Lung (tissue), 17 donors: ENCODE measurements at places on chromosomes 4 and X. TPM values are rescaled to one million over a fixed set of nuclear protein-coding genes. Genes with fewer than 3 reads are reported as not detected.

Gene SRPX2
- total RNA-seq = 13.6 TPM

- no peaks in the 10 kb centered on the region for H3K36me3 ChIP-seq
- H3K27ac ChIP-seq = peak overlapping the region; percentile 36
- peaks cover 10% of the 10 kb centered on the region for H3K4me1 ChIP-seq
- no peaks in the 10 kb centered on the region for H3K27me3 ChIP-seq
Observed at GRCh38 chr4:170025523-170026252, 507 bp downstream of the MFAP3L start.

- no peaks in the 10 kb centered on the region for H3K4me1 ChIP-seq
- no peaks in the 10 kb centered on the region for H3K36me3 ChIP-seq
- no peak overlapping the region for H3K27ac ChIP-seq
- H3K4me3 ChIP-seq = no peak overlapping the region
- no peaks in the 10 kb centered on the region for H3K27me3 ChIP-seq
- DNase-seq = no peak
Observed at GRCh38 chrX:43853225-43853828, 28.9 kb downstream of the MAOB start.

Gene BEX1
- total RNA-seq = 0.89 TPM

- no peak overlapping the region for H3K4me3 ChIP-seq
- H3K4me1 ChIP-seq = no peaks in the 10 kb centered on the region
- no peak for DNase-seq
- no peaks in the 10 kb centered on the region for H3K27me3 ChIP-seq
- H3K27ac ChIP-seq = no peak overlapping the region
Observed at GRCh38 chr4:10158333-10158942, 41.8 kb upstream of the WDR1 start.

Gene SULT1B1
- 4.7 TPM for total RNA-seq

DNA sequence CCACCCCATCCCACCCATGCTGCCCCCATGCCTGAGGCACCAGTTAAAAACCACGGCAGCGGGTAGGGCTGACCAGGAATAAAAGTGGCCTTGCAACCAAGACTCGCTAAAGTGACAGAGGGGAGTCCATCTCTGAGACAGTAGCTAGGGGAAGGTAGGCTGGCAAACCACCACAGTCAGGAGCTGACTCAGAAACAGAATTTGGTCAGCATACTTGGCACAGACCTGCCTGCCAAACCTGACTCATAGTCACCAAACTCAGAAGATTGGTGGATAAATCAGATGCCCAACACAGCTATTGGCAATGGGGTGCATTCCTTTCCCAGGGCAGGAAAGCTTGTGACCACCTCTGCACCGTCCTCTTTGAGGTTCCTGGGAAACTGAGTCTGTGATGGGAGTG, 193.8 kb downstream of the BCOR start:
- no peak overlapping the region for H3K4me3 ChIP-seq
- H3K4me1 ChIP-seq = peaks cover 7% of the 10 kb centered on the region
- DNase-seq = no peak
- H3K27ac ChIP-seq = no peak overlapping the region

Gene VEGFD
- total RNA-seq = 15.6 TPM

DNA sequence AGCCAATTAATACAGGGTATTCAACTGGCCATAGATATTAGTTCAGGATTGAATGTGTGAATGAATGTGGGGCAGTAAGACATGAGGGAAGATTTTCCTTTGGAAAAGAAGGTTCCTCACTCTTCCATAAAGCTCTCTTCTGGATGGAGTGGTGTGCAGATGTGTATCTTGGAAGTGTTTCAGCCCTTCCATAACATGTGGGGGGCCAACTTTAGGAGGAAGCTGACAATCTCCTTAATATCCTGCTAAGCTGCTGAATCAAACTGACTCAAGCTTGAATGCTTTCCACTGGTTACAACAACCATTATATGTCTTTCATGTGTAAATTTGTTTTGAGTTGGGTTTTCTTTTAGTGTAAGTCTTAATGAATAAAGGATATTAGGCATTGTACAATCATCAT, 40.3 kb downstream of the FANCB start:
- H3K36me3 ChIP-seq = no peaks in the 10 kb centered on the region
- no peak overlapping the region for H3K27ac ChIP-seq
- H3K27me3 ChIP-seq = no peaks in the 10 kb centered on the region
- DNase-seq = no peak
- H3K4me3 ChIP-seq = no peak overlapping the region

DNA sequence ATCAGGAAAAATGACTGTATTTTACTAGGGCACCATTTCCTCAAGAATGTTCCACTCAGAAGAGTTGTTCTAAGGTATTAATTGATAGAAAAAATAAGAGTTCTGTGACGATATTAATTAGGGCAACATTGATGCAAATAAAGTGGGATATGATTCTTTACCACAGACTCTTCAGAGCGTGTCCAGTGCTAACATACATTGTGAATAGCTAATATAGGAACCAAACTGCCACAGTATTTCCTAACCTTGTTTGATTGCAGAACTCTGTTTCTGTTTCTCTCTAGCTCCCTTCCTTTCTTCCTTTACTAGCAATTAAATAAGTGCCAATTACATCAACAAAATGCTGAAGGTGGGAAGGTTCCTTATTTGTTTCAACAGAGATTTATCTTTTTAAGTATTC, 154.1 kb upstream of the CPEB2 start:
- DNase-seq = no peak
- H3K36me3 ChIP-seq = no peaks in the 10 kb centered on the region
- no peak overlapping the region for H3K27ac ChIP-seq
- H3K27me3 ChIP-seq = no peaks in the 10 kb centered on the region
- H3K4me1 ChIP-seq = peaks cover 3% of the 10 kb centered on the region
- H3K4me3 ChIP-seq = no peak overlapping the region

Gene KIT
- 25.7 TPM for total RNA-seq

DNA sequence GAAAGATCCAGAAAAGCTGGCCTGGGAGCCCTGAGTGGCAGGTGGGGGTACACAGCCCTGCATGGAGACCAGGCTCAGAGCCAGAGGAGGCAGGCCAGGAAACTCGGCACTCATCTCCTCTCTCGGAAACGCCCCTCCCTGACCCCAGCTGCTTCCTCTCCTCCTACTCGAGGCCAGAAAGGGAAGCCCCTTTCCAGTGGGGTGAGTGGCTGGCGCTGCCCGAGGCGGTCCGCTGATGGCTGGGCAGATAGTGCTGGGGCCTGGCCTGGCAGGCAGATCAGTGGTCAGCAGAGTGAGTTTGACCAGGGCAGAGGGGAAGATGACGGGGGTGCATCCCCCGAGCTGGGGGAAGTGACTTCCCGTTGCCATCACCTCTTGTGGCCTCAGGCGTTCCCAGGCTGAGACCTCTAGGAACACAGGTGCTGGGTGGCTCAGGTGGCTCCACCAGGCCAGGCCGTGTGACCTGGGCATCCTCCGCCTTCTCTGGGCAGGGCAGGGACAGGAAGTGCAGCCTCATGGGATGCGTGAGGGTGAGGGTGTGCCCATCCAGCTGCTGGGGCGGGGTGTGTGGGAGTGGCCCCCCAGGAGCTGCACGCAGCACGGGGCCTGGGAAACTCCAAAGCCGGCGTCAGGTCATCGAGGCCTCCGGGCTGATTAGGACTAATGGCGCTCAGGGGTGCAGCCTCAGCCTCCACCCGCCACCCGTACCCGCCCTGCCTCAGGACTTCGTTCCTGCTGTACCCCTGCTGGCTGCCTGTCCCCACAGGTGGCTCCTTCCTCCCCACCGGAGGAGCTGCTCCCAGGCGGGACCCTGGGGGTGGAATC, 5.7 kb downstream of the SH3BP2 start:
- no peaks in the 10 kb centered on the region for H3K36me3 ChIP-seq
- H3K27ac ChIP-seq = peak overlapping the region; percentile 95
- peak; percentile 79 for DNase-seq
- H3K4me3 ChIP-seq = no peak overlapping the region

Gene FRG2
- total RNA-seq = not detected

Gene ETDB
- not detected for total RNA-seq

DNA sequence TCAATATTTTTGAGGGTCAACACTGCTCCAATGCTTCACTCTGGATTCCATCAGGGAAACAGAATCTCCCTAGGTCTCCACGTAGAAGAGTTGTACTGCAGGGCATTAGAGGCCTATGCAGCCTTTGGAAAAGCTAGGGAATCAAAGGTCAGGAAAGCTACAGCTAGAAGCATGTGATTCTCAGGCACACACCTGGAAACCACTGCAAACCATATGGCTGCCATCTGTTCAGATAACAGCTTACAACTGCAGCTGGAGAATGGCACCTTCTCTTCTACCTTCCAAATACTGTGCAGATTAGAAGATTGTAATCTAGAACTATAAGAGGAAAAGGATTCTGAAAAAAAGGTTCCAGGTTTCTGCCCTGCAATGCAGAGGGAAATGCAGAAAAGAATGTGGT, 60.6 kb downstream of the BTC start:
- H3K4me1 ChIP-seq = no peaks in the 10 kb centered on the region
- no peaks in the 10 kb centered on the region for H3K36me3 ChIP-seq
- H3K4me3 ChIP-seq = no peak overlapping the region
- no peak for DNase-seq
- no peaks in the 10 kb centered on the region for H3K27me3 ChIP-seq

- no peak for DNase-seq
- no peaks in the 10 kb centered on the region for H3K4me1 ChIP-seq
- no peak overlapping the region for H3K4me3 ChIP-seq
- no peaks in the 10 kb centered on the region for H3K27me3 ChIP-seq
Observed at GRCh38 chrX:123771449-123772064, 38.7 kb upstream of the THOC2 start.

GRCh38 chrX:72018277-72019112, 107.8 kb downstream of the NHSL2 start:
- no peaks in the 10 kb centered on the region for H3K27me3 ChIP-seq
- no peaks in the 10 kb centered on the region for H3K4me1 ChIP-seq
- H3K27ac ChIP-seq = peak overlapping the region; percentile 68
- no peaks in the 10 kb centered on the region for H3K36me3 ChIP-seq

Gene HPF1
- total RNA-seq = 18.0 TPM

Gene FAM184B
- 0.18 TPM for total RNA-seq

- no peaks in the 10 kb centered on the region for H3K36me3 ChIP-seq
- H3K27me3 ChIP-seq = no peaks in the 10 kb centered on the region
- H3K27ac ChIP-seq = peak overlapping the region; percentile 75
- peaks cover 5% of the 10 kb centered on the region for H3K4me1 ChIP-seq
- no peak for DNase-seq
Observed at GRCh38 chr4:139988863-139989765, 164.9 kb downstream of the MAML3 start.

- no peaks in the 10 kb centered on the region for H3K27me3 ChIP-seq
- no peaks in the 10 kb centered on the region for H3K36me3 ChIP-seq
Observed at GRCh38 chr4:87677731-87678130, 27.7 kb downstream of the DMP1 start.

Gene SMR3B
- not detected for total RNA-seq

- no peaks in the 10 kb centered on the region for H3K36me3 ChIP-seq
- H3K4me1 ChIP-seq = no peaks in the 10 kb centered on the region
- H3K27me3 ChIP-seq = no peaks in the 10 kb centered on the region
- peak; percentile 64 for DNase-seq
Observed at GRCh38 chr4:159446266-159446976, 343.5 kb downstream of the RAPGEF2 start.

Gene HTRA3
- total RNA-seq = 16.9 TPM

Gene WNK3
- 5.2 TPM for total RNA-seq

Gene OTUD6A
- not detected for total RNA-seq

GRCh38 chr4:138852681-138853080, 162.9 kb upstream of the NOCT start:
- no peak overlapping the region for H3K4me3 ChIP-seq
- H3K36me3 ChIP-seq = no peaks in the 10 kb centered on the region
- no peak overlapping the region for H3K27ac ChIP-seq
- no peak for DNase-seq
- no peaks in the 10 kb centered on the region for H3K4me1 ChIP-seq
- no peaks in the 10 kb centered on the region for H3K27me3 ChIP-seq

Gene MORC4
- total RNA-seq = 25.3 TPM

GRCh38 chr4:124118061-124118460, 594.5 kb downstream of the ANKRD50 start:
- no peaks in the 10 kb centered on the region for H3K36me3 ChIP-seq
- no peak for DNase-seq
- no peak overlapping the region for H3K4me3 ChIP-seq
- H3K27me3 ChIP-seq = no peaks in the 10 kb centered on the region
- no peak overlapping the region for H3K27ac ChIP-seq
- no peaks in the 10 kb centered on the region for H3K4me1 ChIP-seq

DNA sequence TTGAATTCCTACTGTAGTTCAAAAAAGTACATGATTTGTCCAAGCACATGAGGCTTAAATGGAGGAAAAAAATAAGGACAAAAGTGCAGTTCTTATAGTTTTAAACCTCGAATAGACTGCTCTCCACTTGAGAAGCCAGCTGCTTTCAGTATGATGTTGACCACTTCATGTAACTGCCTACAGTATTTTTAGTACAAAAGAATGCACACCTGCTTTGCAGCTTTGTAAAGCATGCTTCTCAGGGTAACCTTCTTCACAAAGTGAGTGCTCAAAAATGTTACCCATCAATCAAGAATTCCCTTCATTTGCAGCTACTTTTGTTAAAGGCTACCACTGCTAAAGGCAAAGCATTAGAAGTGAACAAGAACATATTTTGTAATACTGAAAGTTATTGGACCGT, 83.4 kb upstream of the FAM47B start:
- H3K27me3 ChIP-seq = no peaks in the 10 kb centered on the region
- H3K36me3 ChIP-seq = no peaks in the 10 kb centered on the region
- H3K4me3 ChIP-seq = no peak overlapping the region
- no peaks in the 10 kb centered on the region for H3K4me1 ChIP-seq

DNA sequence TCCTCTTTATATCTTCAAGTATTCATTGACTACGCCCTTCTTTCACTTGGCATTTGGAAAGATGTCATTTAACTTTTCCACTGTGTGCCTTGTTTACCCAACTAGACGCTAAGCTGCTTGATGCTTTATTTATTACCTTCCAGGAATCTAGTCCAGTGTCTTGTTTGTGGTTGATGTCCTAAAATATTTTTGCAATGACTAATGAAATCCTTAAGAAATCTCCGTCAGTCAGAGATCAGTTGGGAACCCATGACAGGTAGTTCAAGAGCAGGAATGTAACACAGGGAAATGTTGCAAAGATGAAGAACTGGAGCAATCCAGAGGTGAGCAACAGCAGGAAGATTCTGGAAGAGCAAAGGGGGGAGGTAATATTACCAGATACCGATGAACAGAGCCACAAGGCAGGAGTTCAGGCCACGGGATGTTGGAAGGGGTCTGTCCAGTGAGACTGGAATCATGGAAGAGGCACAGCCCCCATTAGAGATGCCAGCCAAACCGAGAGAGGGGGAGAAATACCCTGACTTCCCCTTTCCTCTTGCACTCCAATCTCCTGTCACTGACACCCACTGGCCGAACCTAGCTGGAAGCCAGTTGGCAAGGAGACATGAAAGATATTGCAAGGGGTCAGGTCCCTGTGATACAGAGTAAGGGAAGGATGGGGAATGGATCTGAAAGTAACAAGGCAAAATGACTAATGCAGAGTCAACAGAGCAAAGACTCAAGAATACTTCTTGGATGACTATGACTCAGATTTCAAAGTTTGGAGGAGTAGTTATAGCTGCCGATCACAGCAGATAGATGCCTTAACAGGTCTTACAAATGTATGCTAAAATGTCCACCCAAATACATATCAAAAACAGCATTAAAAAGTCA, 62.7 kb upstream of the PHKA2 start:
- H3K4me3 ChIP-seq = no peak overlapping the region
- no peaks in the 10 kb centered on the region for H3K4me1 ChIP-seq
- no peaks in the 10 kb centered on the region for H3K27me3 ChIP-seq
- no peaks in the 10 kb centered on the region for H3K36me3 ChIP-seq
